ENCODE measurements at places on chromosomes 2 and 18.

GRCh38 chr2:120246546-120247300 is 5.9 kb upstream of the RALB start:
- no peak for DNase-seq

GRCh38 chr2:231707625-231707926 is 749 bp upstream of the PTMA start:
- DNase-seq = no peak

GRCh38 chr2:137507237-137507636 is 457.0 kb upstream of the HNMT start:
- DNase-seq = no peak

- no peak for DNase-seq
Observed at GRCh38 chr2:101473591-101473910, 1.4 kb downstream of the RFX8 start.

DNA sequence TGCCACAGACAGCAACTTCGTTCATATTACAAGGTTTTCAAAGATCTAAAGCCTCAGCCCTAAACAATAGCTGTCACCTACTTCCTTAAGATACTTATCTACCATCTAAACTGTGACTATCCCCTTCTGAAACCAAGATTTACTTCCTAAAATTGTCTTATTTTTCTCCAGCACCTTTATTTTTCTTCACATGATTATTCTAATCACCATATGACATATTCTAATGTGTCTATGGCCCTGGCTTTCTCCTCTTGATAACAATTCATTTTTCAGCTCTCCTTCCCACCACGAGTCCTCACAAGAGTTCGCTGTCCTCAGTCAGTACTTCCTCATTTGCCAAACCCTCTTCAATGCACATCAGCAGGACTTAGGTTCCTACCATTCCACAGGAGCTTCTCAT is 53.9 kb downstream of the RTTN start:
- peak; percentile 76 for DNase-seq

- DNase-seq = no peak
Observed at GRCh38 chr2:53202063-53202462, 565.5 kb upstream of the CHAC2 start.

DNA sequence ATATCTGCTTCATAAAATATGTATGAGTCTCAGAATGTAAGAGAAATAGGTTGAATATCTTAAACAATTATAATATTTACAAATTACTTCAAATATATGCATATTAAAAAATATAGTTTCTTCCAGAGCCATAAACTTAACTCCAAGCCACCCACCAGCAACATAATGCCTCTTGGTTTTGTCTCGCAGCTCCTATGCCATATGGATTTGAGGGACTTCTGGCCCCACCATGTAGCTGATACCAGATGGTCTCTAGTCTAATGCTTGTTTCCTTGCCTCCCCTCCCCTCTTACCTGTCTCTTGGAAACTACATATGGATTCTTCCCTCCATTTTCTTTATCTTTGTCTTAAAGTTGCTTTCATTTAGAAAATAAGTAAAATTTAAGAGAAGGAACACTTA is 114.3 kb downstream of the GCA start:
- DNase-seq = no peak

DNA sequence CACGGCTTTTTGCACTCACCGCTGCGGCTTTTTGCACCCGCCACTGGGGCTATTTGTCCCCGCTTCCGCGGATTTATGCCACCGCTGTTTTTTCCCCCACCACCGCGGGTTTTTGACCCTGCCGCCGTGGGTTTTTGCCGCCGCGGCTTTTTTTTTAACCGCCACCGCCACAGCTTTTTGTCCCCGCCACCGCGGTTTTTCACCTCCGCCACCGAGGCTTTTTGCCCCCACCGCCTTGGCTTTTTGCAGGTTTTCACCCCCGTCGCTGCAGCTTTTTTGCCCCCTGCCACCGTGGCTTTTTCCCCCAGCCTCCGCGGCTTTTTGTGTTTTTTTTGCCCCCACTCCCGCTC is 2796.7 kb upstream of the TEKT4 start:
- no peak for DNase-seq

DNA sequence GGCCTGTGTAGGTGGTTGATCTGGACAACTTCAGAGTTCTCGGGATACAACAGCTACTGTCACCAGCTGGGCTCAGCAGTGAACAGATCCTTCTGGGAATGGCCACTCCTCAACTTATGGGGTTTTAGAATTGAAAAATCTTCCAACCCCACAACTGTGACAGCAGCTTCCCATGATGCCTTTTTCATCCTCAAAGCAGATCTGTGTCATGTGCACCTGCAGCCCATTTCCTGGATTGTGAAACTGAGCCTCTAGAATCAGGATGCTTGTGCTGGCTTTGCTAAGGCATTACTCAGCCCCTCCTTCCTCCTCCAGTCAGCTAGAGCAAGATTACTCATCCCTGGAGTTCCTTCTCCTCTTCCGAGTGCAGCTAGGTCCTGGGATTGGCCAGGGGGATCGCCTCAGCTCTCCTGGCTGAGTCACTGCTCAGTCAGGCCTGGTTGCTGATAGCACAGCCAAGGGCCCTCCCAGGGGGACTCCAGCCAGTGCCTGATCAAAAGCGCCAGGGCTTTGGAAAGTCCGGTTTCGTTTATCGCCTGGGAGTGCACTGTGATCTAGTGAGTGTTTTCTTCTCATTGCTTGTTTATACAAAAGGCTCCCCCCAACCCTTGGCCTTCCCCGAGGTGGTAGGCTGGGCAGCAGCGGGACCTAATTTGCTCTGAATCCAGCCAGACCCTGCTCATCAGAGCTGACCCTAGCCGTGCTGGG is 2.4 kb upstream of the LPIN1 start:
- peak; percentile 68 for DNase-seq

DNA sequence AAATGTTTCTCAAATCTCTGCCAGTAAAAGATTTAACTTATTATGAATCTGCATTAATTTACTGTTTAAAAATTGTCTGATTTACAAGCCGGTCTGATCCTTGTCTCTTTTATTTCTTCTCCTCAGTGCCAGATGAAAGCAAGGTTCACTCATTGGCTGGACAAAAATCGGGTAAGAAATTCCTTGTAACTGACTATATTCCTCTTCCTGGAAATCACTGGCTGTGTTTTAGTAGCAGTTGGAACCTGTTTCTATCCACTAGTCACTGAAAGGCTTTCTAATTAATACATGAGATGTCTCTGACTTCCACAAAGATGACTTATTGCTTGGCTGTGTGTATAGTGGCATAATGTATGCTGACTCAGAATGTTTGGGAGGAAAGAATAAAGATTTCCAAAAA is 436.6 kb upstream of the NRP2 start:
- DNase-seq = no peak

GRCh38 chr2:28661589-28662001 is 90.0 kb upstream of the PPP1CB start:
- DNase-seq = no peak

DNA sequence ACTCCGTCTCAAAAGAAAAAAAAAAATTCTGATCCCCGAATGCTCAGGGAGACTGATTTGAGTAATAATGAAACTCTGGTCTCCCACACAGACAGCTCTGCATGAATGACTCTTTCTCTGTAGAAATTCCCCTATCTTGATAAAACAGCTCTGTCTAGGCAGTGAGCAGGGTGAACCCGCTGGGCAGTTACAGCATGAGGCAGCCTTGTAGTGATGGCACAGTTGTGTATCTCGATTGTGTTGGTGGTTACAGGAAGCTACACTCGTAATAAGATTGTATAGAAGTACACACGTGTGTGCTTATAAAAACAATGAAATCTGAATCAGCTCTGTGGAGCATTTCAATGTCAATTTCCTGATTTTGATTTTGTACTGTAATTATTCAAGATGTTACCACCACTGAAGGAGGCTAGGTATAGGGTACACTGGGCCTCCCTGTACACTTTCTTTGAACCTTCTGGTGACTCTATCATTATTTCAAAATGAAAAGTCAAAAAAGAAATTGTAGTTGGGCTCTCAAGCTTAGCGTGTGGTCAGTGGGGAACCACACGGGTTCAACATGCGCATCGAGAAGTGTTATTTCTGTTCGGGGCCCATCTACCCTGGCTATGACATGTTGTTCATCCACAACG is 34.9 kb upstream of the ATP8B1 start:
- DNase-seq = no peak

- DNase-seq = no peak
Observed at GRCh38 chr2:88199912-88200682, 30.0 kb downstream of the THNSL2 start.

DNA sequence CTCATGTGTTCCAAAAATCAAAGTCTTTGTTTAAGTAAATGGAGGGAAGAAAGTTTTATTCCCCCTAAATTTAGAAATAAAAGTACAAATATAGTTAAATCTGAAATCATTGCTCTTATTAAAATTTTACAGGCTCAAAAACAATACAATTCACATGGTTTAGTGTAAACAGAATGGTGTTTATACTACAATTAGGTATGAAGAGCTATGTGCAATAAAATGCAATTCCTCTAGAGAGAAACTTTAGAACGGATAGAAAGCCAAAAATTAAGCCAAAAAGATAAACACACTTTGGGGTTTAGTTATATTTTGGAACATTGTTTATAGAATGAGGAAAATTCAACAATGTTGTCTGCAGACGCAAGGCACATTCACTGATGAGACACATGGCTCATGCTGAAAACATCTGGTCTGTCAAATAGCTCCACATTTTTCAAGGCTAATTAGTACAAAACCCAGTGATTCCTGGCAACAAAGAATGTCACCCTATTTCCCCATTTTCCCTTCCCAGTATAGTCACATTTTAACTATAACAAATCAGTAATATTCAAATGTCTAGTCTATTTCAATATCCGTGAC is 103.3 kb downstream of the EXOC6B start:
- DNase-seq = no peak

GRCh38 chr2:39608263-39608575 is 57.5 kb upstream of the TMEM178A start:
- DNase-seq = no peak

- no peak for DNase-seq
Observed at GRCh38 chr2:149679286-149679685, 91.7 kb upstream of the MMADHC start.

- DNase-seq = no peak
Observed at GRCh38 chr18:9494778-9495331, 19.5 kb downstream of the RALBP1 start.

All from AML-193 (cell line).